ENCODE measurements at places on chromosomes 2 and 18. TPM values are rescaled to one million over a fixed set of nuclear protein-coding genes. Genes with fewer than 3 reads are reported as not detected.

The IL1R2 gene
- total RNA-seq, result 5.0 TPM

The CPO gene
- total RNA-seq, result 1.1 TPM

The SULT1C4 gene
- 1.6 TPM for total RNA-seq

DNA sequence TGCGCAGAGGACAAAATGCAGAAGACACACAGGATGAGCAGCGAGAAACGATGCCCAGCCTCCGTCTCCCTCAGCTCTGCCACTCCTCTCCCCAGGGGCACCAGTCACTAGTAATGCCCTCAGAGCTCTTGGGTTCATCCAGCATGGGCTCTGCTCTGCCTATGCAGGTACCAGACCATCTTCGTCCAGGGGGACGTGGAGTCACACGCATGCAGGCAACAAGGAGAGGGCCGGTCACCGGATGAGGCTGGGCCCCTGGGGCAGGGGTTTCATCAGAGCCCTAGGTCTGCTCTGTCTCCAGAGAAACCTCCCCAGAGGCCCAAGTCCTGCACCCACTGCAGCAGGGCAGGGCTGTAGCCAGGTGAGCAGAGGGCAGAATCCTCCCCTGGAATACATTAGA, 23.9 kb downstream of the RAB31 start:
- H3K4me3 ChIP-seq, result no peak overlapping the region
- H3K36me3 ChIP-seq, result no peaks in the 10 kb centered on the region
- no peaks in the 10 kb centered on the region for H3K4me1 ChIP-seq
- DNase-seq, result no peak
- H3K27ac ChIP-seq, result no peak overlapping the region

DNA sequence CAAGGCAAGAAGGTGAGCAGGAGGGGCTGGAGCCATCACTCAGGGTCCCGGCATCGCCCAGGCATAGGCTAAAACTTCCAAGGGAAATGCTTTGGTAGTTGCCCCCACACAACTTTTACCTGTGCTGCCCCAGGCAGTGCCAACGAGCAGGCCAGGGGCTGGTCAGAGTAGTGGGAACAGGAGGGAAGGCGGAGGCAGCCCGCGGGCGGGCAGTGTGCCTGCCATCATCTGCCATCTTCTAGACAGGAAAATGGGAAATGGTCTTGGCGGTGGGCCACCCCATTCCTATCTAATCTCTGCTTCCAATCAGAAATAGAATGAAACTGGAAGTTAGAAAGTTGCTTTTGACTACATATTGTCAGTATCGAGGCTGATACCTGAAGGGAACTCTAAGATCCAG, 26.0 kb upstream of the LYPD6B start:
- no peaks in the 10 kb centered on the region for H3K36me3 ChIP-seq
- H3K27me3 ChIP-seq, result no peaks in the 10 kb centered on the region
- H3K27ac ChIP-seq, result no peak overlapping the region
- H3K4me3 ChIP-seq, result no peak overlapping the region
- no peak for DNase-seq
- H3K4me1 ChIP-seq, result no peaks in the 10 kb centered on the region

DNA sequence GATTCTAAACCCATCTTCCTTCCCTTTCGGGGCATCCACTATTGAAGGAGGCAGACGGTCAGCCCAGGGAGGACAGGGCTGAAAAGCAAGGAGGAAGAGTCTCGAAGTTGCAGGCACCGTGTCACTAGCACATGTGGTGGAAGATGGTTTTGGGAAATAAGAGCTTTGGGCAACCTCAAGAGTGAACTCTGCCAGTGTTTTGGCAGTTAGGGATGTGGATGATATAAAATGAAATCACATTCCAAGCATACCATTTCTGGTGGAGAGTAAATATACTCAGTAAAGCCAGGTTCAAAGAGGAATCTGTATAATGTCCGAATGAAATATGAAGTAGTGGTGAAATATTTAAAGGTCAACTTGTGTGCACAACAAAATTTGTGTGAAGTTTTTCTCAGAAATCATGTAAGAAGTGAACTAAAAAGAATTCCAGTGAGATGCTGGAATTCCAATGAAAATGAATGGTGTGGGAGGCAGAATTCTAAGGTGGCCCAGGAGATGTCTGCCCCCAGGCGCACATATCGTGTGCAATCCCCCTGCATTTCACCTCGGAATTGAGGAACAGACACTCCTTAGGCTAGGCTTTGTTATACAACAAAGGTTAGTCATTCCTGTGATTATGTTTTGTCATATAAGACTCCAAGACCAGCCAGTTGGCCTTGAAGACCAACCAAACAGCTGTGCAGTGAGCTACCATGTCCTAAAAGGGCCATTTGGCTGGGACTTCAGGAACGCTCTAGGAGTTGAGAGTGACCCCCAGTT, 147.1 kb downstream of the SH3BP4 start:
- H3K4me3 ChIP-seq, result no peak overlapping the region
- H3K4me1 ChIP-seq, result no peaks in the 10 kb centered on the region
- H3K27me3 ChIP-seq, result no peaks in the 10 kb centered on the region
- no peaks in the 10 kb centered on the region for H3K36me3 ChIP-seq
- H3K27ac ChIP-seq, result no peak overlapping the region

GRCh38 chr2:127683757-127684156, 8.4 kb upstream of the LIMS2 start:
- DNase-seq, result no peak
- H3K36me3 ChIP-seq, result no peaks in the 10 kb centered on the region
- H3K4me3 ChIP-seq, result no peak overlapping the region
- no peaks in the 10 kb centered on the region for H3K27me3 ChIP-seq
- H3K27ac ChIP-seq, result no peak overlapping the region
